ENCODE measurements at places on chromosomes 5 and 9.

GRCh38 chr9:5971740-5972139, 43.7 kb downstream of the RANBP6 start:
- DNase-seq = no peak

- DNase-seq = peak; percentile 48
Observed at GRCh38 chr9:38339087-38339486, 53.4 kb upstream of the ALDH1B1 start.

DNA sequence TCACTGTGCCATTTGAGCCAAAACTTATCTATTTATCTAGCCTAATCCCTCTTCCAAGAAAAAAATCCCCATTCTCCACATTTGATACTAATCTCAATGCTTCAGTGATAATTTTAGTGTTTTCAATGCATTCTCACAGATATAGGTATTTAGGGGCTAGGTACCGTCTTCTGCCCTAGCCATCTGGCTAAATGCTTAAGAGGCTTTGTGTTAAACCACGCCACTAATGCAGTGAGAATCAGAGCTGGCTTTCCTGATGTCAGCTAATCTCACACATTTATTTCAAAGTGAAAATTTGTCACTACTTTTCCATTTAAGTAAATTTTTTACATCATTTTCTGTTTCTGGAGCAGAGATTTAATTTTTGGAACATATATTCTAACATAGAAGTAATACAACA, 479.7 kb downstream of the MAN2A1 start:
- no peak for DNase-seq

DNA sequence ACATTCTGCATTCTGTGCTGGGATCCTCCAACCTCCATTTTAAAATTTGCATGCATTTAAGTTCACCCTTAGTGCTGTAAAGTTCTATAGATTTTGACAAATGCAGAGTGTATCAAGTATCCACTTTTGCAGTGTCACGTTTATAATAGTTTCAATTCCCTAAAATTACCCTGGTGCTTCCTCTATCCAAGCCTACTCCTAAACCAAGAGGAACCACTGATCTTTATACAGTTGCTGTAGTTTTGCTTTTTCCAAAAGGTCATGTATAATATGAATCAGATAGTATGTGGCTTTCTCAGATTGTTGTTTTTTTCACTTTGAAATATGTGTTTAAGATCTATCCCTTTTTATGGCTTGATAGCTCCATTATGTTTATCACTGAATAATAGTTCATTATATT, 468.4 kb upstream of the CDH6 start:
- DNase-seq = peak; percentile 76

GRCh38 chr5:138138949-138139780, at the start of gene NME5:
NME5 (minus strand) TSS chr5:138139428; CDS start chr5:138138780, 648 bp downstream.
- peak; percentile 10 for DNase-seq

GRCh38 chr9:132230605-132231004, 68.7 kb downstream of the NTNG2 start:
- no peak for DNase-seq

- DNase-seq = peak; percentile 51
Observed at GRCh38 chr5:145697251-145697990, 137.7 kb downstream of the PRELID2 start.

GRCh38 chr9:13879011-13879410, 434.9 kb downstream of the NFIB start:
- no peak for DNase-seq

- DNase-seq = no peak
Observed at GRCh38 chr5:79750611-79751510, 61.2 kb downstream of the CMYA5 start.

- peak; percentile 22 for DNase-seq
Observed at GRCh38 chr5:115770466-115770865, 46.0 kb downstream of the CDO1 start.

DNA sequence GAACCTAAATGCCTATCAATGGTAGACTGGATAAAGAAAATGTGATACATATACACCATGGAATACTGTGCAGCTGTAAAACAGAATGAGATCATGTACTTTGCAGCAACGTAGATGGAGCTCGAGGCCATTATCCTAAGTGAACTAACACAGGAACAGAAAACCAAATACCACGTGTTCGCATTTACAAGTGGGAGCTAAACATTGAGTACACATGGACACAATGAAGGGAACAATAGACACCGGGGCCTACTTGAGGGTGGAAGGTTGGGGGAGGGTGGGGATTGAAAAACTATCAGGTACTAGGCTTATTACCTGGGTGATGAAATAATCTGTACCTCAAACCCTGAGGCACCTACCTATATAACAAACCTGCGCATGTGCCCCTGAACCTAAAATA, 22.4 kb upstream of the DEPDC1B start:
- no peak for DNase-seq

DNA sequence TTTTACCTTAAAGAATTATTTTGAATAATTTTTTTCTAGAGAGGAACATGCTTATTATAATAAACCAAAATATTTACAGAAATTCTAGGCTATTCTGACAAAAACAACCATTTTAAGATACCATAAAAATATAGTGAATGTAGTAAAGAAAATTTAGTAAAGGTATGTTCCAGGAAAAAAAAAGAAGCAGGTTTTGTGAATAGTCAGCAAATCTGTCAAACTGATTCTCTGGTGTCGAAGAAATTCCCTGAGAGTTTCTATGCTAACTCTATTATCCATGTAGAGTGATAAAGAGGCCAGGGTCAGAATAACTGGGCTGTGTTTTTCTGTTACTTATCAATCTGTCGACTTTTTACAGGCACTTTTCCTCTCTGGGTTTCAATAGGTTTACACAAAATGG, 459.2 kb downstream of the KIF4B start:
- DNase-seq = no peak

DNA sequence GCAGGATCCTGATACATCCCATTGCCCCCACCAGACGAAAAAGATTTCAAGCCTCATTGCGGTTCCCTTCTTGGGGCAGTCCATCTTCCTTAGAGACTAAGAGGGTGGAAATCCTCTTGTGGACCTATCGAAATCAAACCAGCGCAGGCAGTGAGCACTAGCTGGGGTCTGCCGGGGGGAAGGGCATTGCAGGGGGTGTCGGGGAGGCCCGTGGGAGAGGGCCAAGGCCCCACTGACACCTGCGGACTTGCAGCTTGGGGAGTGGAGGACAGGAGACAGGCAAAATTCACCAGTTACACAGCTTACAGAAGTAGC, 522 bp downstream of the BTNL9 start:
- no peak for DNase-seq

DNA sequence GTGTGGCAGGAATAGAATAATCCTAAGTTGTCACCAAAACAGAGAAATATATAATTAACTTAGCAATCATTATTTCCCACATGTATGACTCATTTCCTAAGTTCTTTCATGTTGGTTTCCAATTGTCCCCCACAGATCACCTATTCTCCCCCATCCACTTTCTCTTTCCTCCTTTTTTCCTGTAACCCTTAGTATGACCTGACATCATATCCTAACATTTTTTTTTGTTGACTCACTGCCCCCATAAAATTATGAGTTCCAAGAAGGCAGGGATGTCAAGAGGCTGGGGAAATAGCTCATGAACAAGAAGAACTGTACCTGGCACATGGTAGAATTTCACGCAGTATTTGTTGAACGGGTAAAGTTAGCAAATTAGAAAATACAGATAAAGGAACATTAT, 186.7 kb downstream of the DCP2 start:
- no peak for DNase-seq

GRCh38 chr5:95686651-95687050, 3.9 kb upstream of the SPATA9 start:
- DNase-seq = no peak

DNA sequence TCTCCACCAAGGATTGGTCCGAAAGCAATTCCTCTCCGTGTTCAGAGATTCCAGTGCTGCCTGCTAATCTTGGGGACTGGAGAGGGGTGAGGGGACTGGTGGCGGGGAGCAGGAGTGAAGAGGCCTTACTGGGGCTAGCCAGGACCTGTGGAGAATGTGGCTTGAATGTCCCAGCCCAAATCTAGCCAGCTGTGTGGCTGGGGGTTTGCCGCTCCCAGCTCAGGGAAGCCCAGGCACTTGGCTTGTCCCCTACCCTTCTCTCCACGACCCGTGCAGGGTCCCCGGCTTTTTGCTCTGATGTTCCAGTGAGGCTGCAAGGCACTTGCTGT, 2.4 kb downstream of the N4BP3 start:
- no peak for DNase-seq

DNA sequence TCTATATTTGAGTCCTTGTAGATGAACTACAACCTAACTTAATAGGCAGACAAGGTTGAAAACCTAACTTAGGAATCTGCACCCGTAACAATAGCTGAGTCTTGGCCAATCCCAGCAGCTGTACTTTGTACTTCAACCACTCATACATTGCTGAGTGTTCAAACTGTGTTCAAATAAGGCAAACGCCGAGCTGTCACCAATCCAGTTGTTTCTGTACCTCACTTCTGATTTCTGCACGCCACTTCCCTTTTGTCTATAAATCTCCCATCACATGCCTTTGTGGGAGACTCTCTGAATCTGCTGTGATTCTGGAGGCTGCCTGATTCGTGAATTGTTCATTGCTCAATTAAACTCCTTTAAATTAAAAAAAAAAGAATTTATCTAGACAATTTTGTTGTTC, 167.8 kb upstream of the TUT7 start:
- DNase-seq = peak; percentile 15

- DNase-seq = no peak
Observed at GRCh38 chr9:110898358-110898757, 139.9 kb downstream of the LPAR1 start.

- no peak for DNase-seq
Observed at GRCh38 chr9:89892920-89893319, 288.1 kb downstream of the GADD45G start.

GRCh38 chr9:12271421-12271891, 421.7 kb upstream of the TYRP1 start:
- no peak for DNase-seq

- no peak for DNase-seq
Observed at GRCh38 chr9:79403495-79403894, 168.3 kb upstream of the TLE4 start.
